MV-4-11 (cell line): ENCODE measurements at places on chromosomes 12 and 14.

DNA sequence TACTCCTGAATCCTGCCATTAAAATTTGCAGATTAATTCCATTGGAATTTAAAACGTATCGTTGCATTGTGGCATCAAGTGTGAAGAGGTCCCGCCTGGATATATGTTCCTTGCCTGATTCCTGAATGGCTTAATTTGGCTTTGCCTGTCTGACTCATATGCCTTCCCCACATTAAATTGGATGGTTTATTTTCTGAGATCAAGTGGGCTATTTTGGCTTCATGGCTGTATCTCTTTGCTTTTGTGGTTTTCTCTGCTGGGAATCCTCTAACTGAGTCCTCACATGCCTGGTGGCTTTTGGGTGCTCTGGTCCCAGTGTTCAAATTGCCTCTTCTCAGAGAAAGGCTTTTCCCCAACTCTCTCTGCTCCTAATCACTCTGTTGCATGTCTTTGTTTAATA lies 127.9 kb upstream of the DYRK2 start:
- no peak for DNase-seq

GRCh38 chr14:67971627-67972625 lies 152.3 kb downstream of the RAD51B start:
- no peak for DNase-seq

DNA sequence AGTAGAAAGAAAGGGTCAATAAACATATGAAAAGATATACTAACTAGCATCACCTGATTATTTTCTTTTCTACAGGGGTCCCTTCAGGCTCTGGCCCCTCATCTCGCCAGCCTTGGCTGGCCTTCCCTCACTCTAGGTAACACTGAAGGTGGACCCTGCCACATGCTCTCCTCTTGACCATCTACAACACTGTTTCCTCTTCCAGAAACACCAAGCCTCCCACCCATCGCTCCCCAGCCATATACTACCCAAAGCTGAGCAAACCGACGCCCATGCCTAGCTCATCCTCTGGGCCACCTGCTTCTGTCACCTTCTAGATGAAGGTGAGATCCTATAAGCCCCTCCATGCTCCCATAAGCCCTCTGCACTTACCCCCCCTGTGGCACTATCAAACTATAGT lies 14.8 kb downstream of the ANAPC5 start:
- DNase-seq, result no peak

DNA sequence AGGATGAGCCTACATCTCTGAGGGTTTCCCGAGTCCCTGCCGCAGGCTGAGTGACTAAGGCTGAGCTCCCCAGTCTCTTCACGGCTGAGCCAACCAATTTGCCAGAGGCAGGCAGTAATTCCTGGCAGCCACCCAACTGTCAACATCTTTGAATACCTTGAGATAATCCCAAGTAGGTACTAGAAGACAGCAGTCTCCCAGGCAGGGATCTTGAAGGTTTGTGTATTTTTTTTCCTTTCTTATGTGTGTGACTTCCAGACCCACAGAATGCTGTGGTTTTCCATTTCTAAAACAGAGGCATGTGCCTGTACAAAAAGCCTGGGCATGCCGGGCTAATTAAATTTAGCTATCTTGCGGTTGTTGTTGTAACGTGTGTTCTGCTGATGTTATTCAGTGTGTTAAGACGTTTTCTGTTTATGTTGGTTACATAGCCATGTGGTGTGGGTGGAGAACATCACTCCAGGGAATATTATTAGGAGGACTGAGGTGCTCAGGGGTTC lies 155.5 kb downstream of the ANO2 start:
- DNase-seq, result no peak

DNA sequence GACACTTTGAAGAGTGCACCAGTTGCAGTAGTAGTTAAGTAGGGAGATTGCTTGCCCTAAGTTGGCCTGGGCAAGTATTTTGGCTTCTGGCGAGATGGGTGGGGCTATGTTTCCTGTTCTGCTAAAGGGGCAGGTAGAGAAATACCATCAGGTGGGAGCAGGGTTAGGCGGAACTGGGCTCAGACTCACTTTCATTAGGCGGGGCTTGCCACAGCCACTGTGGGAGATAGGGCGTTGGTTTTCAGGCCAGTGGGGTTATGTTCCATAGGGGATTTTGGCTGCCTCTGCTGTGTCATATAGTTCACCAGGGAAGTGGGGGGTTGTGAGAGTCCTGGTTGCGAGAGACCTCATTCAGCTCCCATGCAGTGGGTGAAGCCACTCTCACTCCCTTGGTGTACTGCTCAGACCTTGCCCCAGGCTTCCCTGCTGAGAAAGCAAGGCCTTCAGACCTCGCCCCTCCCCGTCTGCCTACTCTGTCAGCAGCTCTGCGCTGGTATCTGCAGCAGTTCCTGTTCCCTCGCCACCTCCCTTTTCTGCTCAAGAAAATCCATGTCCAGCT lies 43.3 kb downstream of the AEBP2 start:
- peak; percentile 52 for DNase-seq

- no peak for DNase-seq
Measured at GRCh38 chr14:50335389-50335788, 23.3 kb downstream of the DMAC2L start.

GRCh38 chr12:116299064-116299463 lies 21.6 kb upstream of the MED13L start:
- peak; percentile 68 for DNase-seq

- DNase-seq, result no peak
Measured at GRCh38 chr12:7161327-7161726, 28.2 kb upstream of the PEX5 start.

GRCh38 chr12:104790296-104791125 lies 167.6 kb downstream of the SLC41A2 start:
- no peak for DNase-seq

DNA sequence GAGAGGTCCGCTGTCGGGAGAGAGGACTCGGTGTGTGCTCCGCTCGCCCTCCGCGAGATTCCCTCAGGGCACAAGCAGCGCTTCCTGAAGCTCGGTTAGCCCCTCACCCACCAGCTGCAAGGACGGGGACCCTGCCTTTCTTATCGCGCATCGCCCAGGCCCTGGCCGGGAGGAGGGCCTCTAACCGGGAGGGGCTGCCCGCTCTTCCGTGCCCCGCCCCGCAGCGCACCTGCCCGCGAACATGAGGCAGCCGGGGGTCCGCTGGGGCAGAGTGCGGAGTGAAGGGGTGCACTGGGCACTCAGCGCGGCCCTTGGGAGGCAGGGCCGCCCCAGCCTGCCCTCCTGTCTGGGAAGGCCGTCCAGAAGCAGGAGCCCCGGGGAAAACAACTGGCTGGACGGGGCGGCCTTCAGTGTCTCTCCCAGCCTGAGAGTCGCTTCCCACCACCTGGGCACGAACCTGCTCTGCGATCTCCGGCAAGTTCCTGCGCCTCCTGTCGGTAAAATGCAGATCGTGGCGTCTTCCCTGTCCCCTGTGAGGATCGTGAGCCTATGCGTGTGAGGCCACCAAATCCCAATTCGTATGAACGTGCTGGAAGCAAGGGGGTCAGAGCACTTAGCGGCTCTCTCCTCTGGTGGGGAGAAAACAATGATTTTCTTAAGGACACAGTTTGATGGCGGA lies 28.0 kb upstream of the ADIPOR2 start:
- no peak for DNase-seq

- DNase-seq, result no peak
Measured at GRCh38 chr12:62787611-62788010, 147.3 kb downstream of the PPM1H start.

DNA sequence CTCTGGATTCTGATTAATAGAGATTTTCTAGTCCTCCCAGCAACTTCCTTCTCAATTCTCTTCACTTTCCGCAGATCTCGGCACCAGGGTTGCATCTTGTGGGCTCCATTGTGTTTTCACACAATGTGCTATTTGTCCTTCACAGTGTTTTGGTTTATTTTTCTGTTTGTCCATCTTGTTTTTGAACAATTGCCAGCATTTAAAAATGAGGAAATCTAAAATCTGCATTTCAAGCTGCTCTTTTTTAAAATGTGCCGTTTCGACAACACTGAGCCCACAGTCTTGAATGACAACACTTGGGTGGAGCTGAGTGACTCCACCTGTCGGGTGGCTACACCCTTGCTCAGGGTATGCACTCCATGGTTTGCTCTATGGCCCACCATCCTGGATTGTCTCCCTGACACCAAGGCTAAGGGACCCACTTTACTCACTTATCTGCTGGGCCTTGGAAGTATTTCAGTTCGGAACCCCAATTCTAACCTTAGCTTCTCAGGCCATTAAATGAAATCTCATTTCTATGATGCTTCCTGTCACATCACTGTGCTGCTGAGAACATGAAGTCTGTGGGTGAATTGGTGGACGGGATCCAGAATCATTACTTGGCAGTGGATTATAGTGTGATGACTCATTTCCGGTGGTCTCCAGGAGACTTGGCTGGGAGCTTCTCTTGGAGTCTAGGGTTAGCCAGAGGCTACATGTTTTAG lies 3.4 kb upstream of the MYRFL start:
- no peak for DNase-seq

GRCh38 chr14:91837076-91837475 lies 30.3 kb downstream of the TC2N start:
- no peak for DNase-seq

GRCh38 chr14:56953884-56954283 lies 143.6 kb upstream of the OTX2 start:
- DNase-seq, result no peak
